Esophagus mucosa (tissue), 1 donor: ENCODE measurements at places on chromosomes 2 and 18.

GRCh38 chr2:236939721-236940231 is 145.9 kb upstream of the COPS8 start:
- no peak for ATAC-seq

- peak; percentile 47 for ATAC-seq
These were observed 44.4 kb downstream of the CRACDL start for GRCh38 chr2:98891591-98891990.

DNA sequence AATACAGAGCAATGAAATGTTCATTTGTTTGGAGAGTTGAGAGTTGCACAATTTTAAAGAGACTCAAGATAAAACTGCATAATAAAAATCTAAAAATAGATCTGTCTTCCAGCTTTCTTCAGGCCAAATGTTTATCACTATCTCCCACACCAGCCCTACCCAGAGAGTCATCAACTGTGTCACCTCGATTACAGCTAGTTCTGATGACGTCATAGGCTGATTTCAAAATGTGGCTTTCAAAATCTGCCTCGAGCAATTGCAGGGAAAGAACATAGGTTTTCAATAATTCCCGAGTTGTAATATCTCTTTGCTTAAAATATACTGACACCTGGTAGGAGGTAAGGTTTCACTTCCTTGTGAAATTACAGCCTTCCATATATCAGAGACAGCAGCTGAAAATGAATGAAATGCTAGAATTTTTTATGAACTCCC is 677.6 kb upstream of the ID2 start:
- ATAC-seq = no peak

DNA sequence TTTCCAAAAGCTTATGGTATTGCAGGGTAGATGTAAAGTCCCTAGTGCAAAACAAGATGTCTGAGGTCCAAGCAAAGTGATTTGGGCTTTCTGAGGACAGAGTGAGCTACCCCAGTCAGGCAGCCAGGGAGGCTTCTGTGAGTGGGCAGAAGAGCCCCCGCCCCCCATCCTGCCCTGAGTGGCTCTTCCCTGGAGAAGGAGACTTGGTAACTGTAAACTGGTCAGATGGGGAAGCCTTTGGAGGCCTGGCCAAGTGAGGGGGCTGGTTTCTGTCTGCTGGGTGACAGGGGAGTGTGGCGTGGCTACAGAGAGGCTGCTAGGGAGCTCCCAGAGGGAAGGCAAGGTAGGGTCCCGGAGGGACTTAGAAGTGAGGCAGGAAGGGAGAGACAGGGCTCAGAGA is 181.3 kb upstream of the HAAO start:
- ATAC-seq = no peak

- no peak for ATAC-seq
These were observed 138.7 kb downstream of the CERS6 start for GRCh38 chr2:168594778-168595177.

- ATAC-seq = peak; percentile 3
These were observed 435 bp downstream of the IFT172 start for GRCh38 chr2:27489118-27489497.

DNA sequence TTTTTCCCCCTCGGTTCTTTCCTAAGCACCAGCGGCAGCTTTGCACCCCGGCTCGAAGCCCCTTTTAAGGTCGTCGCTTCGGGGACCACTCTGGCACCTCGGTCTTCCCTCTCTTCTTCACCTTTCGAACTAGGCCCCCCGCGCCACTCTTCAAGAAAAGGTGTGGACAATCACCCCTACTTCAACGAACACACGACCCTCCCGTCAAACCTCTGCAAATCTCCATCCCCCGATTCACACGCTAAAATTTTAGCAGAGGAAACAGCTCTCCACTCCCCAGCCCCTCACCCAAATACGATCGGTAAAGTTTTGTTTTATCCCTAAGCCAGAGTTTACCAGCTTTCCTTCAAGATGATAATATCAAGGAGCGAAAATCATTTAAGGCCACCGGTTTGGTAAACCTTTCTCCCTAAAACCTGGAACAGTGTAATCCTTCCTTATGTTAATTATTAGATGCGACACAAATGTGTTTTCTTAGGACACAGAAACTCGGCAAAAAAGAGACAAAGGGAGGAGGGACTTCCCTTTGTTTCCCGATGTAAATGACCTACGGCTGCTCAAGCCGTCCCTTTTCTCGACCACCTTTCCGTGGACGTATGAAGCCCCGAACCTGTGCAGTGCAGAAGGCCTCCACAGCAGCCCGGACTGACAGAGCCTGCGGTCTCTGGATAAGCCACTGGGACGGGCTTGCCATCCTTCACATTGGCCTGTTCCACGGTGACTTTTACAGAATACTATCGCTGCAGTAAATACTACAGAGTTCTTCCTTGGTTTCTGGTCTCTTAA is 85.2 kb downstream of the RBMS1 start:
- no peak for ATAC-seq

DNA sequence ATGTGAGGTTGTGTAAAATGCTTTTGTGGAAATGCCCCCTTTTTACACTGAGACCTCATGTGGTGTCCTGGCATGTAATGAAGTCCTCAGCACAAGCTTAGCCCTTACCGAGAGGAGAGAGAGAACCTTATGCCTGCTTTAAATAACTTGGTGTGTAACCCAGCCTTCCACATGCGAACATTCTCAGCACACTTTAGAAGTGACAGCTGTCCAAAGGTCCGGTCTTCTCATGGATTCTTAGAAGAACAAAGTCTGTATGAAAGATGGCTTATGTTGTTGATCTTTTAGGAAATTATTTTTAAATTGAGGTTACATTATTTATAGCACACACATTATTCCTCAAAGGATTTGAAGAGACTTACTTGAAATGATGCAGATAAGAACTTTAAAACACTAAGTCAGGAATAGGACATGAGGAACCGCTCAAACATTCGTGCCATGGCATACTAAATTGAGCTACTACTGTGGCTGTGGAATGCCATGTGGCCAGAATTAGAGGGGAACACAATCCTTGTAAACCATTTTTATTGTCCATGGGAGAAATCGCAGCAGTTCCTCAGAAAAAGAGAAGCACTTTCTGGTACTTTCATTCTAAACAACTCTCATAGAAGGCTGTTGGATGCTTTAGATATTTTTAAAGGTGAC is 79.6 kb downstream of the WDSUB1 start:
- no peak for ATAC-seq

DNA sequence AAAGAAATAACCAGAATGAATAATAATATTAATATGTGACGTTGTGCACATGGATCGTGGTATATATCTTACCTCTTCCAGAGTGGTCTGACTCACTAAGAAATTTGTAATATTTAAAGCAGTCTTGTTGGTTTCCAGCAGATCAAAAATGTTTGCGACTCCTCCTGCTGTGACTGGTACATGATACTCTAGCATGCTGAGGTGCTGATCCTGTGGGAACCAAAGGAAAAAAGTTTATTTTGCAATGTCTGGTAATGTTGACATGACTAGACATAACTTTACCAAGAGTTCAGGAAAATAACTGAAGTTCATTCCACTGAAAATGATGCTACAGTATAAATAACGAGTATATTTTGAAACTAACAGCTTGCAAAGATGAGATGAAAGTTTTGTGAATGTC is 124.5 kb upstream of the BARD1 start:
- no peak for ATAC-seq

DNA sequence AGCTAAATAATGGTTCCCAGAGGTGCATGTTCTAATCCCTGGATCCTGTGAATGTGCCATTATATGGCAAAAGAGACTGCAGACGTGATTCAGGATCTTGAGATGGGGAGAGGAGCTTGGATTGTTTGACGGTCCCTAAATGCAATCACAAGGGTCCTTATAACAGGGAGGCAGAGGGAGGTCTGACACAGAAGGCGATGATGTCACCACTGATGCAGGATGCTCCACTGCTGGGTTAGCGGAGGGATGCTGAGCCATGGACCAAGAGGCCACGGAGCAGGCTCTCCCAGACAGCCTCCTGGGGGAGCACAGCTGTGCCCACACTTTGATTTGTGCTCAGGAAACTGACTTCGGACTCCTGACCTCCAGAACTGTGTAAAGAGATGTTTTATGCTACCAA is 156.2 kb downstream of the UXS1 start:
- no peak for ATAC-seq

- ATAC-seq = peak; percentile 45
These were observed 686 bp upstream of the PNO1 start for GRCh38 chr2:68157002-68157401.

DNA sequence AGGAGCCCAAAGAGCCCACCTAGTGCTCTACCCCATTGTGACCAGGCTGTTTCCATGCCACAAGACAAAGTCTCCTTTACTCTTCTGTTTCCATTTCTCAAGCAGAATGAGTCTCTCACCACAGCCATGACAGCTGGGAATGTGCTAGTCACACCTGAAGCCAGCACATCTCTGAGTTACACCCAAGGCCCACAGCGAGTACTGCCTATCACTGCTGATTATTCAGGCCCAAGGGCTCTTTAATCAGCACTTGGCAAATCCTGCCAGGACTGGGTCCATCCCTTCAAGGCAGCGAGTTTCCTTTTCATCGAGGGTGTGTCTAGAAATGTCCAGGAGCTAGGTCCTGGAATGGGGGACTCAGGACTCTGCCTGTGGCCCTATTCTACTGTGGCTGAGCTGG is 14.6 kb upstream of the PPP1R1C start:
- ATAC-seq = peak; percentile 56

DNA sequence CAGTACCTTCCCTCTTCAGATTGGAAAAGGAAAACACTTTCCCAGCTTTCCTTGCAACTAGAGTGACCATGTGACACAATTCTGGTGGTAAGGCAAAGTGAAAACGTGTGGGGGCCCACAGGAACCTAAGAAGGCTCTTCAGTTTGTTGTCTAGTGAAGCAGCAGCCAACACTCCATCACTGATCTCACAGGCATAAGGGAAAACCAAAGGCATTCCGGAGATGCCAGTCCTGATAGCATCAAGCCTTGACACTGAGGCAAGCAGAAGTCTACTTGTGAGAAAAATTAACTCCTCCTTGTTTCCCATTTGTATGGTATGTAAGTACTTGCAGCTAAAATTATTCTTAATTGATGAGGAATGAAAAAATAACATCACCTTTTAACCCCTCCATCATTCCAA is 88.3 kb downstream of the ETAA1 start:
- no peak for ATAC-seq

DNA sequence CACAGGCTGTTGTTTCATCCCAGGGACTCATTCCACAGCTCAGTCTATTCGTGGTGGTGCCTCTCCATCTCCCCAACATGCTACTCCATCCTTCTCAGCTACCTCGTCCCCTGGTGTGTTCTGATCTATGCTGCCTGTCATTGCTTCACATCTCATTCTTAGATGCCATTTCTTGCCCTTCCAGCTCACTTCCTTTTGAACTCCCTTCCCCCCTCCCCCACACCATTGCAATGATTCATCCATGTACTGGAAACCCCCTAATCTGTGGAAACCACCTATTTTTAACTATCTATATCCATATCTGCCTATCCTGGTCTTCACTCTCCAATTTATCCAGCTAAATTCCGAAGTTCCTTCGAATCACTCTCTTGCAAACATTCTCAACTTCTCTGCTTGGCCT is 65.7 kb upstream of the PARD3B start:
- ATAC-seq = no peak

GRCh38 chr2:18436503-18437005 is 123.9 kb downstream of the RDH14 start:
- ATAC-seq = no peak

DNA sequence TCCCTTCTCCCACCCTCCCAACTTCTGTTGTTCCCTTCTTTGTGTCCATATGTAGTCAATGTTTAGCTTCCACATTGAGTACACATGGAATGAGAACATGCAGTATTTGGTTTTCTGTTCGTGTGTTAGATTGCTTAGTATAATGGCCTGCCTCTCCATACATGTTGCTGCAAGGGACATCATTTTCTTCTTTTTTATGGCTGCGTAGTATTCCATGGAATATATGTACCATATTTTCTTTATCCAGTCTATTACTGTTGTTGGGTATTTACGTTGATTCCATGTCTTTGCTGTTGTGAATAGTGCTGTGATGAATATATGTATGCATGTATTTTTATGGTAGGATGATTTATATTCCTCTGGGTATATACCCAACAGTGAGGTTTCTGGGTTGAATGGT is 42.0 kb downstream of the NUP35 start:
- no peak for ATAC-seq

DNA sequence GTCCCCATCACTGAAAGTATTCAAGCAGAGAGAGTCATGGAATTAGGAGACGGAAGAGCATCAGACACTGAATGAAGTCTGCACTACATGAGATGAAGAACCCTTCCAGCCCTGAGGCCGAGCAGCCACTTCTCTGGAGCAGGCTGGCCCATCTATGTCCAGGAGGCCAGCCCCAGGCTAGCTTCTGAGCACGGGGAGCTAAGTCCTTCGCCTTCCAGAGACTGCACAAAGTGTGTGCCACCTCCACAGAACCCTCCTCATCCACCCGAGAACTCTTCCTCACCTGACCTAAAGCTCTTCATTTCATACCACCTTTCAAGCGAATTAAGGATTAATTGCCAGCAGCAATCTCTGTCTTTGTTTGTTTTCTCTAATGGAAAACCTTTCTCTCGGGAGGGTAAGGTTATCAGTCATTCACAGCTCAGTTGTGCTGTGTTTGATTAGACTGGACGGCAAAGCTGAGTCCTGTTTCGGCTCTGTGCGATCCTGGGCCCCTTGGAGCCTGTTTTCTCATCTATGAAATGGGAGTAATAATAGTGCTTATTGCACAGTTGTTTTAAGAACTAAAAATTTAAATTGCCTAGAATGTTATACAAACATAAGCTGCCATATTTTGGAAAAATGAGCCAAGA is 38.0 kb downstream of the SCTR start:
- no peak for ATAC-seq

- ATAC-seq = no peak
These were observed 104.7 kb upstream of the MYO3B start for GRCh38 chr2:170073288-170073687.

DNA sequence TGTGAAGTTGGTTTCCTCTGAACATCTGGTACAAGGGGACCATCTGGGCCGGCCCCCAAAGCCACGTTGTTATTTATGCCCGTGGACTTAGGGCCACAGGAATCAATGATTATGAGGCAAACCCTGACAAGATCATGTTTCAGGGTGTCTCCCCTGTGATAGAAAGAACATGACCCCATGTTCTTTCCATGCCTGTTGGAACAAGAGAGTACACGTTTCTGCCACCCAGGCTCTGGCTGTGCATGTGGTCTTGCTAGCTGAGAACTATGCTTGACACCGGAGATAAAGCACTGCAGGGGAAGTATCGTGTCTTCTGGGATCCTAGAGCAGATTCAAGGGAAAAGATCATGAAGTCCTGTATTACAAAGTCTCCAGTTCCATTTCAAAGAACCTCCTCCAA is 64.2 kb downstream of the TMEM17 start:
- peak; percentile 58 for ATAC-seq

GRCh38 chr2:100529900-100530299 is 32.9 kb upstream of the PDCL3 start:
- ATAC-seq = no peak

GRCh38 chr2:216679658-216680024 is 15.7 kb downstream of the IGFBP5 start:
- ATAC-seq = no peak

DNA sequence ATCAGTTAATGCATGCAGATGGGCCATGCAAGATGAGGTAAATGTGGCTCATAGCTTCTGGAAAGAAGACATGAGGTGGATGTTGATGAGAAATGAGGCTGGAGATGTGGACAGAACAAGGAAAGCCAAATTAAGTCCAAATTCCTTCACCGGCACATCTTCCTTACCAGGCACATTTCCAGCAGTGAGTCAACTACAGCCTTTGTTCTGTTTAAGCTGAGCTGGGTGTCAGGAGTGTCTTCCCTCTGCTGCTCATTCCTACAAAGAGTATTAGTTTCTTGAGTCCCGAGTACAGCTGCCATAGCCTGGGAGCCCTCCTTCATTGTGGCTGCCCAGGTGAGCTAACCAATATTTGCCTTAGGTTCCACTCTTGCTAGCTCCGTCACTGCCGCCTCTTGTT is 945.0 kb downstream of the SLC4A3 start:
- ATAC-seq = peak; percentile 69

GRCh38 chr2:219282375-219282774 is 3.2 kb downstream of the DNAJB2 start:
- ATAC-seq = no peak
